Smooth muscle cell of trachea (primary cell): ENCODE measurements at places on chromosomes 3 and 15. TPM values are rescaled to one million over a fixed set of nuclear protein-coding genes. Genes with fewer than 3 reads are reported as not detected.

Gene PGBD4
- 2.2 and 2.3 TPM in 2 replicates for total RNA-seq

Gene DNAH12
- under 0.01 and 0.17 TPM in 2 replicates for total RNA-seq

Gene NANOGP8
- total RNA-seq = 0.15 and 0.33 TPM in 2 replicates

Gene CORO2B
- 31.3 and 42.5 TPM in 2 replicates for total RNA-seq

Gene NOX5
- 0.58 and 0.83 TPM in 2 replicates for total RNA-seq

Gene TMEM207
- total RNA-seq = not detected in 2 replicates

Gene ZNF385D
- total RNA-seq = 0.66 and 6.5 TPM in 2 replicates

Gene SLC15A2
- total RNA-seq = under 0.01 and 0.50 TPM in 2 replicates

Gene RAB11A
- 146 and 258 TPM in 2 replicates for total RNA-seq

Gene CCR9
- not detected in 2 replicates for total RNA-seq

Gene TTLL13
- not detected in 2 replicates for total RNA-seq

Gene TMEM212
- total RNA-seq = not detected in 2 replicates

Gene SENP2
- total RNA-seq = 33.7 and 40.6 TPM in 2 replicates

Gene ARPP19
- total RNA-seq = 76.3 and 107 TPM in 2 replicates

Gene ITIH1
- not detected in 2 replicates for total RNA-seq

Gene CCNB2
- total RNA-seq = 5.1 and 71.3 TPM in 2 replicates
